ENCODE measurements at places on chromosomes 7 and 10.

DNA sequence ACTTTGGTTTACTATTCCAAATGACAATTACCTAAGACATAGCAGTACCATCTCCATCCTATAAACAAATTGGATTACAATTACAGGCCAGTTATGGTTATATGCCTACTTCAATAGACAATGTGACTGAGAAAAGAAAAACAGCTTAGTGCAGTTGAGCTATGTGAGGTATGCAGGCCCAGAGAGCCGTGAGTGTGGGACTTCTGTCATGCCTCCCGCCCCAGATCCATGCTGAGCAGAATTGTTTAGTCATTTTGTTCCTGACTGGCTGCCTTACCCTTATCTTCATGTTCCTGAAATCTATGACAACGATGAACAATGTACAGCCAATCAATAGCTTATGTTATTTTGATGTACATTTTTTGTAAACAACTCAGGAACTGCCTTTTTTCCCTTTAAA, 21.7 kb downstream of the LARP4B start:
- no peak for DNase-seq

GRCh38 chr7:29976266-29976665, 13.3 kb downstream of the SCRN1 start:
- no peak for DNase-seq

GRCh38 chr10:95964756-95965155, 57.0 kb downstream of the CC2D2B start:
- no peak for DNase-seq

DNA sequence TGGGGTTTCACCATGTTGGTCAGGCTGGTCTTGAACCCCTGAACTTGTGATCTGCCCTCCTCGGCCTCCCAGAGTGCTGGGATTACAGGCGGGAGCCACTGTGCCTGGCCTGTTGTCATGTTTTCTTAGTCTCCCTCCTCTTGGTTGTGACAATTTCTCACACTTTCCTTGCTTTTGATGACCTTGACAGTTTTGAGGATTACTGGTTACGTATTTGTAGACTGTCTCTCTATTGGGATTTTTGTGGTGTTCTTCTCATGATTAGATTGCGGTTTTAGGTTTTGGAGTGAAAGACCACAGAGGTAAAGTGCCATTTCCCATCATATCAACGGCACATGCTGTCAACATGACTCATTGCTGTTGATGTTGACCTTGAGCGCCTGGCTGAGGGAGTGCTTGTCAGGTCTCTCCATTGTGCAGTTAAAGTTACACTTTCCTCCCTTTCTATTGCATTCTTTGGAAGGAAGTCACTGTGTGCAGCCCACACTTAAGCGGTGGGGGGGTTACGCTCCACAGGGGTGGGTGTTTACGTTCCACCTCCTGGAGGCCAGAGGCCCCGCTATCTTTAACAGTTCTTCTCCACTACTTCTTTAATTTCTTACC, 10.8 kb downstream of the NEURL1 start:
- DNase-seq: no peak

- DNase-seq: no peak
Measured at GRCh38 chr10:104762793-104763192, 121.7 kb downstream of the SORCS3 start.

DNA sequence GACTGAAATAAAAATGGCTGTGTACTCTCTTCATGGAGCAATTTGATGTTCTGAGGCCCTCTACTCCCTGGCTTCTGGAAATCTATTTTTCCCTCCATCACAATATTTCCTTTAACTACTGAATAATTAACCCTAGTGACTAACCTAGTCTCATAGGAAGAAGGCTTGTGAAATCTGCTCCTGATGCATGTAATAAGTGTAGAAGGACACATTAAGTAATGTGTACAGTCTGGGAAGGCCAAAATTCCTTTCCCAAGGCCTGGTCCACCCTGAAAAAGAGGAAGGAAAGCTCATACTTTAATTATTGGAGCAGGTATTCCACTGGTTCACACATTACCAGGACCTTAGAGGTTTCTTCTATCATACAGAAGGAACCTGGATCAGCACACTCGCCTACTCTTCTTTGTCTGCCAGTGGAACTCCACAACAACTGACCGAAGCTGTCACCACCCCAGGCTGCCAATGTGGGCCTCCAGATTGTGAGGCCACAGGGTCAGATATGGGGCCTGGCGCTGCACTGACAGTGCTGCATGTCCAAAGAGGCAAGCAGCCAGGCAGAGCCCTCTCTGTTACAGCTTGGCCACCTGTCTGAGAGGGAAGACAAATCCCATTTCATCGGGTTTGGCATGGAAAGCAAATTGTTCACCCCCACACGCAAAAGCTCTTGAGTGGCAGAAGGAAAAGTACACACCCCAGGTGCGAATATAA, 54.4 kb upstream of the FAM133B start:
- DNase-seq: no peak

GRCh38 chr7:126778101-126778500, 474.6 kb downstream of the GRM8 start:
- peak; percentile 5 for DNase-seq

DNA sequence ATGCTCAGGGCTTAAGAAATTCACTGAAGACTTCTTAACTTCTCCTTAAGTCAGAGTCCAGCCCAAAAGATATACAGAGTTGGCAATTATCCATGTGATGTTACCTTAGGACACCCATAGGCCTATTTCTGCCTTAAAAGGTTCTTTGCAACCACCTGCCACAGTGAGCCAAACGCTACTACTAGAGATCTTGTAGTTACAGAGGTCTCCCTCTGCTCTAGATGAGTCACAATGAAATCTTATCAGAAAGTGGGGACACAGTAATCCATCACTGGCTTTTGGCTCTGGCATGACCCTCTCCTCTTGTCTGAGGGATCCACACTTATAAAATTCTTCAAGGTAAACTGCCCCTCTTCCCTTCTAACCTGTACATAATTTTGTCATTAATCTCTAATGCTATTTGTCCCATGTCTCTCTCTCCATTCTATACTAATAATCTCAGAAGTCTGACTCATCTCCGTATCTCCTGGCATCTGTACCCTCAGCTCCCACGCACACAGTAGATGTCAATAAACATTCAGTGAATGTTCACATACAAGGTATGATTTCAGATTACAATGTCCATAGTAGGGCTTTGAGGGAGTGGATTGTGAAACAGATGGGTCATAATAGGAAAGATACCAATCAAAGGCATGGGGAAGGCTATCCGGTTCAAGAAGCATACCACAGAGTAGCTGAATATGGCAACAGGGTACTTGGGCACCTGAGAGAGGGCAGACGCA, 112.1 kb downstream of the SGMS1 start:
- DNase-seq: no peak

- no peak for DNase-seq
Measured at GRCh38 chr7:70590126-70590854, 541.7 kb upstream of the GALNT17 start.

GRCh38 chr10:27628621-27629020, 117.0 kb downstream of the MKX start:
- no peak for DNase-seq

DNA sequence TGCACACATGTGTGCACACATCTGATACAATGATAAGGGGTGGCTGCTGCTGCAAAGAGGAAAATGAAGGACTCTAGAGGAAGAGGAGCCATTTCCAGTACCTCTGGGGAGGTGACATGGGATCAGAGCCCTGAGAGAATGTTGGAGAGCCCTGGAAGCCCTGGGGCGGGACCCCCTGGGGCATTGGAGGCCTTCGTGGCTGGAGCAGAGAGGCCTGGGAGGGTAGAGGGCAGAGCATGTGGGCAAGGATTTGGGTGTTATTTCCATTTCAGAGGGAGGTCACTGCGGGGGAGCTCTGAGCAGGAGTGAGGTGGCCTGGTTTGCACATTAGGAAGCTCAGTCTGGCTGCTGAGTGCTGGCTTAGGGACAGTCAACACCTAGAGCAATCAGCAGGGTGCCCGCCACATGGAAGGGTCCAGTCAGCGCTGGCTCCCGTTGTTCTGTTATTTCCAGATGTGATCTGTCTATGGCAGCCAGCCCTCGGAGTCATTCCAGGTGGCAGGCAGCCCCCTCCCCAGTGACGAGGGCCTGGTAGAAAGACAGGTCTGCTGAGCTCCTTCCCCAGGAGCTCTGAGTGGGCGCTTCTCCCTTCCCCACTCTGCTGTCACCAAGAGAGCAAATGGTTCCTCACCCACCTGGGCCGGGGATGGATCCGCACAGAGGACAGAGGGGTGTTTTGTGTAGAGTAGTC, 24.1 kb upstream of the BTBD16 start:
- DNase-seq: no peak

DNA sequence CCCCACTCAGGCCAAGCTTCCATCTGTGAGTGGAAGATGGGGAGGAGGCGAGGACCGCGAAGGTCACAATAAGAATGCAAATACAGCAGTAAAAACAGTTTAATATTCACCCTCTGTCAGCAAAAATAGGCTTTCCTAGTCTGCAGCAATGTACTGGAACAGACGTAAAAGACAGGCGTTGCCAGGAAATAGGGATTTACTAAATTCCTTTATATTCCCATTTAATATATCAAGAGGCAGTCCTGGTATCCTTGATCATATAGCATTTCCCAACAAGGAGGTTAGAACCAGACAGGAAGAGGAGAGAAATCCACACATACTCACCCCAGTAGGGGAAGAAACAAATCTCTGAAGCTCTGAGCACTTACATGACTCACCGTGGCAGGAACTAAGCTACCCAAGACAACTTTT, 1054.9 kb upstream of the C7orf33 start:
- DNase-seq: no peak

GRCh38 chr7:7793249-7793648, 74.8 kb upstream of the RPA3 start:
- DNase-seq: no peak

DNA sequence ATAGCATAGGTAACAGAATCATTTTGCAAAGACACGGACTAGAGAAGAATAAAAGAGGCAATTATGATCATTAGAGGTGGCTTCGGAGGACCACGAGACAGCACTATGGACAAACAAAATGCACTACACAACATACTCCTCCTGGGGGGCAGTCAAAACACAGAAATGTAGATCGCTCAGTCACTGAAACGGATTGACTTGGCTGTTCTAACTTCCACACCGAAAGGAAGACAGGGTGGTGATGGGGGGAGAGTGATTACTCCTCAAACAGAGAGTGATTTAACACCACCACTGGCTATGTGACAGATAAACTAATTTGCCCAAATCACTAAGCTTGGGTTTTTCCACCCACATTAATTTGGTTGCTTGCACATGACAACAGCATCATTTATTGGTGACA, 14.1 kb upstream of the PPA1 start:
- DNase-seq: no peak

DNA sequence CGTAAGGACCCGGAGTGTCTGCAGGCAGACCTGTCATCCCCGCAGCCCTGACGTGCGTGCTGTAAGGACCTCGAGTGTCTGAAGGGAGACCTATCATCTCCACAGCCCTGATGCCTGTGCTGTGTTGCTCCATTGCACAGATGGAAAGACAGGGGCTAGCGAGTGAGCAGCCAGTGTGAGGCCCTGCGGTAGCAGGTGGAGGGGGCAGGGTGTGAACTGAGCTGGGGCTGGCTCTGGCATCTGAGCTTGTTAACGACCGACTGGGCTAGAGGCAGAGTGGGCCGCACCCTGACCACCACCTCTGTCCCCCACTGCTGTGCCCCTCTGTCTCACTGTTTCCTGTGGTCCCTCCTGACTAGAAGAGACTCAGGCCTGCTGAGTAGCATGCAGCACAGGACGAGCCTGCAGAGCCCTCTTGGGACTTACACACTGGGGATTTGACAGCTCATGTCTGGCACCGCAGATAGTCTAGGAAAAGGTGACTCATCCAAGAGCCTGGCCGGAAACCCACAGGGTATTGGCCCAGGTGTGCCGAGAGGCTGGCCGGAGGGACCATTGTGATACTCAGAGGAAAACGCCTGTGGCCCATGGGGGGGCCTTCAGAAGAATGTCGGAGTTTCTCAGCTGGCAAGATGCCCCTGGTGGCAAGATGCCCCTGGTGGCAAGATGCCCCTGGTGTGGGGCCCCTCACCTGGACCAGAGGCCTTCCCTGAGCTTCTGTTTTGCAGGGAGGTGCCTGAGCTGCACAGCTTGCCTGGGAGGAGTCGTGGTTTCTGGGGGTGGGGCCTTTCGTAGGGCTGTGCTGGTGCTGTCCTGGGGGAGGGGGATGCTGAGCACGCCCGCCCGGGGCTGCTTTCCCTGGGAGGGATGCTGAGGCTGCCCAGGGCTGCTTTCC, 34.3 kb downstream of the INPP5A start:
- DNase-seq: peak; percentile 41

DNA sequence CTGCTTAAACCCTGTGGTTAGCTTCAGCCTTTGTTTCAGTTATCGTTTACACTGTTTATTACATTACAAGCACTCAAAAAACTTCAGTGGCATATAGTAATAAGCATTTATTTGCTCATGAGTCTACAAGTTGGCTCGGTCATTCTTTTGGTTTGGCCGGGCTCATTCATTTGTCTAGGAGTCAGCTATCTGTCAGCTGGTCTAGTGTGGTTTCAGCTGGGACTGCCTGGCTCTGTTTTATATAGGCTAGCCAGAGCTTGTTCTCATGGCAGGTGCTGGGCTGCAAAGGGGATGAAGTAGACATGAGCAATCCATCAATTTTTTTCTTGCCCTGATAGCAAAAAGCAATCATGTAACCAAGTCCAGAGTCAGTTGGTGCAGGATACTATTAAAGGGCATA, 103.6 kb downstream of the MKLN1 start:
- no peak for DNase-seq

DNA sequence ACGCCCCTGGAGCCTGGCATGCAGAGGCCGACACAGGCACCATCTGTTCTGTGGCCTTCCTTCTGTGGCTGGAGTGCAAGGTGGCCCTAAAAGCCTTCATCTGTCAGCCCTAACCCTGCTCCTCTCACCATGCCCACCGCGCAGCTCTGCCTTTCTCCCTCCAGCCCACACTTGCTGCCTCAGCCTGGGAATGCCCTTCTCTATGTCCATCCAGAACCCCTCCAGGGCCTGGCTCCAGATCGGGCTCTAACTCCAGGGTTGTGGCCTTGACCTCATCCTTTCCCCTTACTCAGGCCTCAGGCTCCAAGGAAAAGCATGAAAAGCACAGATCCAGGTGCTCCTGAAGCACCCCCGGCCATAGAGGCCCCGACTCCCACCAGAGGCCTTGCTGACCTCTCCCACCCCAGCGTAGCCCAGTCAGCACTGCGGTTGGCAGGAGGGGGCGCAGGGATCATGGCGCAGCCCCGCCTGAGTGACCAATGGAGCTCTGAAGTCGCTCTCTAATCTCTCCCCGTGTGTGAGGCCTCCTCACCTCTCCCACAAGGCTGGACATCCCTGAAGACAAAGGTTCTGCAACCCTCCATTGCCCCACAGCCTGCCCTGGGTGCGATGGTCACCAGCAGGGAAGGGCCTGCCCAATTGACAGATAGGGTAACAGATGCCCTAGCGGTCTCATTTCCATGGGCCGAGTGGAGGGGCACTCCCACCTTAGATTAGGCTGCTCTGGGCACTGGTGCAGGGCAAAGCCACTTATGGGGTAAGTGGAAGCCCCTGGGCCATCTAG, 9.2 kb downstream of the ZCCHC24 start:
- no peak for DNase-seq

GRCh38 chr10:5589011-5589660, 64.4 kb downstream of the CALML3 start:
- DNase-seq: no peak

- DNase-seq: no peak
Measured at GRCh38 chr7:6242561-6242960, 29.9 kb downstream of the CYTH3 start.

Data from SK-N-DZ (cell line).